ENCODE measurements at places on chromosomes 5 and 9.

DNA sequence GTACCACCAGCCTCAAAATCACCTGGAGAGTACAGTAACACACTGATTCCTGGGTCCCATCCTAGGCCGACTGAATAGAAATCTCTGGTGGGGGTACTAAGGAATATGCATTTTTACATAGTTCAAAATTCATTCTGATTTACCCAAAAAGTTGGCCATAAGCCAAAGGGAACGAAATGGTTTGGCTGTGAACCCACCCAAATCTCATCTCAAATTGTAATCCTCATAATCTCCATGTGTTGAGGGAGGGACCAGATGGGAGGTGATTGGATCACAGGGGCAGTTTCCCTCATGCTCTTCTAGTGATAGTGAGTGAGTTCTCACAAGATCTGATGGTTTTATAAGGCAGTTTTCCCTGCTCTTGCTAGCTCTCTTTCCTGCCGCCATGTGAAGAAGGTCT lies 31.1 kb downstream of the MEGF9 start:
- no peak for DNase-seq

- no peak for DNase-seq
Observed at GRCh38 chr9:80040457-80040856, 468.7 kb downstream of the TLE4 start.

DNA sequence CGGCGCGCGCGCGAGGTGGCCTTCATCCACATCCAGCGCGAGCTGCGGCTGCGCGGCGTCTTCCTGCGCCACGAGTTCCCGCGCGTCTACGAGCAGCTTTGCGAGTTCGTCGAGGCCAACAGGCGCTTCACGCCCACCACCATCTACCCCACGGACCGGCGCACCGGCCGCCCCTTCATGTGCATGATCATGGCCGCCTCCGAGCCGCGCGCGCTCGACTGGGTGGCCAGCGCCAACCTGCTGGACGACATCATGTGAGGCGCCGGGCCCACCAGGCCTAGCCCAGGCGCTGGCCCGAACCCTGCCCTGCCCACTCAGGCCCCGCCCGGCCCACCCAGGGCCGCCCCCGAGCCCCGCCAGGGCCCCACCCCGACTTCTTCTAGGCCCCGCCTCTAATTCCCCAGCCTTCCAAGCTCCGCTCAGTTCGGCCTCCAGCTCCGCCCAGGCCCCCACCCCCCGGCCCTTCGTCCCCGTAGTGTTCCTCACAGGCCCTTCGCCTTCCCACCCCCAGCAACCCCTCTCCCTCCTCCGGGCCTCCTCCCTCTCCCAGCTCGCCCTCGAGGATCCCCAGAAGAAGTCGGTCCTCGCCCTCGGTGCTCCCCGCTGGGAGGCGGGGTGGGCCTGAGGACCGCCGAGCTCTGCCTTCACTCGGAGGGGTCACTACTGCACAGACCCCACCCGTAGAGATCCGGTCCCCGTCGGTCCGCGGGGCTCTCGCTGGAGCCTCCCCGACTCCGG lies 2.0 kb upstream of the PHPT1 start:
- DNase-seq = no peak

GRCh38 chr9:32882705-32883104 lies 99.4 kb downstream of the TMEM215 start:
- no peak for DNase-seq

GRCh38 chr5:138698713-138699112 lies 54.5 kb upstream of the CTNNA1 start:
- DNase-seq = no peak

DNA sequence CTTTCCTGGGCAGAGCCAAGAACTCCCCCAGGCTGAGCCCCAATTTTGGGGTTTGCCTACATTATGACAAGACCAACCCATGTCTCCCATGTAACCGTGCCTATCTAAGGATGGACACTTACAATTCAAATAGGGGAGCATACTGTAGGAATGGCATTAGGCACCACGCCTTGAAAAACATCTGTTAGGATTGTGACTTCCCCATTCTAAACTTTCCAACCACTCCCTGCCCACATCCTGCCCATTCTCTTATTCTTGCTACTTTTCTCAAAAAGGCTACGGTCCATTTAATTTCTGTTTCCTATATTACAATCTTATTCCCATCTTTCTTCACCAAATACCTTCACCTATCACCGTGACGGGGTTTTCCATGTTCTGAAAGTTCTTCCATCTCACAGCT lies 99.2 kb downstream of the LPAR1 start:
- DNase-seq = no peak

GRCh38 chr9:36690412-36691168 lies 117.9 kb downstream of the MELK start:
- no peak for DNase-seq

GRCh38 chr9:113483676-113484257 lies 20.2 kb downstream of the RGS3 start:
- DNase-seq = no peak

DNA sequence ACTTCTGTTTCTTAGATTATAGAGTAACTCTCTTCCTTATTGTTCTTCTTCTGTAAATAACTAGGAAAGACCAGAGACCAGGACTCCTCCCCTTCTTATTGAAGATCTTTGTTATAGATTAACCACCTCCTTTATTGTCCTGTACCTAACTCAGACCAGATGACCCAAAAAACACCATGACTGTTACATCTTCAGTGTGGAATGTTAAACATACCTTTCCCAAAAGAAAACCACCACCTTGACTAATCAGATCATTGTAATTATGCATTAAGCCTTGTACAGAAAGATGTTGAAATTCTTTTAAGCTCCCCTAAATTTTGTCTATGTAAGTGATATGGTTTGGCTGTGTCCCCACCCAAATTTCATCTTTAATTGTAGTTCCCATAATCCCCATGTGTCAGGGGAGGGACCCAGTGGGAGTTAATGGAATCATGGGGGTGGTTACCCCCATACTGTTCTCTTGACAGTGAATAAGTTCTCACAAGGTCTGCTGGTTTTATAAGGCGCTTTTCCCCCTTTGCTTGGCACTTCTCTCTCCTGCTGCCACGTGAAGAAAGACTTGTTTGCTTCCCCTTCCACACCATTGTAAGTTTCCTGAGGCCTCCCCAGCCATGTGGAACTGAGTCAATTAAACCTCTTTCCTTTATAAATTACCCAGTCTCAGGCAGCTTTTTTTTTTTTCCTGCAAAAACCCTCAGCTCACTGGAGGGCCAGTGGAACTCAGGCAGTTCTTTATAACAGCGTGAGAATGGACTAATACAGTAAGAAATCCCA lies 26.3 kb downstream of the ARSB start:
- no peak for DNase-seq

- DNase-seq = no peak
Observed at GRCh38 chr9:92008041-92008440, 58.0 kb upstream of the ROR2 start.

GRCh38 chr9:17503196-17503595 lies 75.7 kb upstream of the SH3GL2 start:
- DNase-seq = no peak

- DNase-seq = no peak
Observed at GRCh38 chr5:15487228-15487627, 12.8 kb upstream of the FBXL7 start.

GRCh38 chr9:134895908-134896833 lies 15.6 kb downstream of the FCN2 start:
- no peak for DNase-seq

GRCh38 chr9:121896545-121896943 lies 196.6 kb downstream of the TTLL11 start:
- DNase-seq = no peak

DNA sequence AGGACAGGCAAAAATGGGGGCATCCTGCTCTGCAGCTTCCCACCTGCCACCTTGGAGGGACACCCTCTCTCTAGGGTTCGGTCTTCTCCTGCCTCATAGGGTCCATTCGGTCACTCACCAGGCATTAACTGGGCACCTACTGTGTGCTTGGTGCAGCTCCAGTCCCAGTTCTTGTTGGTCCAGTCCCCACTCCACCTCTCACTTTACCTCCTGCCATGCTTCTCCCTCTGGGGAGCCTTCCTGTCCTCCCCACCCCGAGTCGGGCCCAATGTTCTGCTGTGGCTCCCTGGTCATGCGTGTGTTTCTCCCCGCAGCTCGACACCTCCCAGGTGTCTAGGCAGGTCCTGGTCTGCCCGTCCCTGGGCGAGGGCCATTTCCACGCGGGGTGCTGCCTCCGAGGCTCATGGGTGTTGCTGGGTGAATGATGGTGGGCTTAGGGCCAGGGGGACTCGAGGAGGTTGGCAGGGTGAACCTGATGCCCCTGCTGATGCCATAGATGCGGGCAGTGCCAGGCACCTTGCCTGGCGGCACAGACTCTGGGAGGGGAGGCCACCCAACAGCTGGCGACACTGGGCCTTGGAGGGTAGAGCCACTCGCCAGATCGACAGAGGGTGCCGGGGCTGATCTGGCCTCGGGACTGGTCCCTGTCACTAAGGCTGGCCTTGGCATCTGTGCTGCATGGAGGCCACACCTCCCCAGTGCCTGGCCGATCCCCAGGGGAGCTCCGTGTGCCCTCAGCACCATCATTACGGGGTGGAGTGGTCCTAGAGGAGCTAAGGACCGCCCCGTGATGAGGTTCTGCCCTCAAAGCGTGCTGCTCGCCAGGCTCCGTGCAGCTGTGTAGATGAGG lies 66.0 kb upstream of the RNU6ATAC start:
- no peak for DNase-seq

- DNase-seq = no peak
Observed at GRCh38 chr5:59123595-59124561, 541.0 kb downstream of the RAB3C start.

DNA sequence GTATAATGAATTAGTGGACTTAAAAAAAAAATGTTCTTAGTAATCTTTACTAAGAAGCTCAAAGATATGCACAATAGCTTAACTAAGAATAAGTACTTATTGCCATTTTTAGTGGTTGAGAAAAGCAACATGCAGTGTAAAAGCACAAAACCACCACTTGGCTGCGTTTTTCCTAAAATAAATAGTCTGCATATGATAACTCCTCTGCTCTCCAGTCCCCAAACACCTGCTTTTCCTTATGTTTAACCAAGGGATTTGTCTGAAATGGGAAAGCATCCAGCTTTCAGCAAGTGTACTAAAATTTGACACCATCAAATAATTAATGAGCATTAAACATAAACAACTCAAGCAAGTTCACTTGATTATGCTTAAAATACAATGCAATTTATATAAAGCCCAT lies 41.4 kb downstream of the PSIP1 start:
- DNase-seq = no peak

GRCh38 chr5:86929123-86929766 lies 311.5 kb downstream of the COX7C start:
- DNase-seq = no peak

DNA sequence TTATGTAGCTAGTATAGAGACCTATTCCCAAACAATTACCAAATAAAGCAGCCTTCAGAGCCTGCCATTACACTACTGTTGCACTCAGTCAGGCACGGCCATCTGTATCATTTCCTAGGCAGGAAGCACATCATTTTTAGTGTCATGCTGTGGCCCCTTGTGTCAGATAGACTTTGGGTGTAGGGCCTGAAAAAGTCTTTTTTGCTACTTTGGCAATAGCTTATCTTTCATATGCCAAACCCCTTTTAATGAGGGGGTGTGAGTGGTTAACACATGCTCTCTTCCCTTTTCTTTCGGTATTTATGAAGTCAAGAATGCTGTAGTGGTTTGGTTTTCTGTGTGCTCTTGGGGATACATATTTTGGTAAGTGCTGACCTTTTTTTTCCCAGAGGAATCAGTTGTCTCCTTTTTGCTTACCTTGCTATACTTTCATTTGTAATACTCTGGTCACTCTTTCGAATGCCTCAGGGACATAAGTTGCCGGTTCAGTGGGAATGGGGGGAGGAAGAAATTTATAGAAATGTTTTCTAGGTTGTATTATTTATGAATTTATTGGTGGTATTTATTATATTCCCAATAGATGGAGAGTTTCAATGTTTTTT lies 209.8 kb downstream of the CSNK1G3 start:
- DNase-seq = no peak

DNA sequence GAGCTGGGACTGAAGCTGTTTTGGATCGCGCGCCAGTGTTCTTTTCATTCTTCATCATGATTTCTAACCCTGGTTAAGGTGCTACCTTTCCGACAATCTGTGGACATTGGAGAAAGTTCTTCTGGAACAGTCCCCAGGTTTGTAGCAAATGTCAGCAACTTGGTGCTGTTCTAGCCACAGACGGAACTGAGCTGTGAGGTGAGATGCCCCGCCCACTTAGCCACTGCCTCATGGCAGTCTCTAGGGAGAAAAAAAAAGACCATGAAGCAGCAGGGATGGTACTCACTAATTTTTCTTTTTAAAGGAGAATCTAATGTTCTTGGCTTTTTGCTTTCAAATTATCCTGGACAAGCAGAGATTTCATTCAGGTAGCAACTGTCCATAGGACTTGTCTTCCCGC lies 72.1 kb upstream of the STK32A start:
- DNase-seq = no peak

DNA sequence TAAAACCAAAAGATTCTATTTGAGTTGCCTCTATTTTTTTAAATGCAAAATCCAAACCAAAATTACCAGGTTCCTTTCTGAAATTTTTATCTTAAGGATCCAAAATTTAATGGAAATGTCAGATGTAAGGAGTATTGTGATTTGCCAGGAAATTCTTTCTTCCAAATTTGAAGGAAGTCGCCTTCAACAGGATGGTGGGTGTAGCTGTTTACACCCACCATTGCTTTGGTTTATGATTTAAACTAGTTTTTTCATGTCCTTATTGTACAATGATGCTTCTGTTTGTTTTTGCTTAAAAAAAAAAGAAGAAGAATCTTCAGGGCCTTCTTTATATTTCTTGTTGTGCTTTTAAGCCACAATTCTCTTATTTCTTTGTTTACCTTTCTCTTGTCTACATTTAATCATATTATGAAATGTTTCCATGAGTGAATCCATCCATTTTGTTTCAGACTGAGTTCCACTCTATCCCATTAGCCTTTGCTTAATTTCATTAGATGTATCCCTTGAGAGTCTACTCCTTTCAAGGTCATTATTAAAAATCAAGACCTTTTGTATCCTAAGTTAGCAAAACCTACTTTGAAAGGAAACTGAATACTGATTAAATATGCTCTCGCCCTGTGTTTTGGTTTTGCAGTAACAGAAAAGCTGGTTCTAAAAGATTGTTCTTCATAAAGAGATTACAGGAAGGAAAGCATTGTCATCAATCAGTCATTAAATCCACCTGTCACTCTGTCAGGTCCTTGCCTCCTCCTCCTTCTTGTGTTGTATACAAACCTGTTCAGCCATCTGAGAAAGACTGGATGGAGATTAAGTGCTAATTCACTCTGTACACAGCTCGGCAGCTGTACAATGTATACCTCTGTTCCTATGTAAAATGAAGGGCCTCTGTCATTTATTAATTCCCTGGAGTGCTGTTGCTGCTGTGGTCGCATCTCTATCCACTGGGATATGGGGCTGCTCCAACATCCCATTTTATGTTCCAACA lies 45.5 kb upstream of the SLC2A8 start:
- no peak for DNase-seq

DNA sequence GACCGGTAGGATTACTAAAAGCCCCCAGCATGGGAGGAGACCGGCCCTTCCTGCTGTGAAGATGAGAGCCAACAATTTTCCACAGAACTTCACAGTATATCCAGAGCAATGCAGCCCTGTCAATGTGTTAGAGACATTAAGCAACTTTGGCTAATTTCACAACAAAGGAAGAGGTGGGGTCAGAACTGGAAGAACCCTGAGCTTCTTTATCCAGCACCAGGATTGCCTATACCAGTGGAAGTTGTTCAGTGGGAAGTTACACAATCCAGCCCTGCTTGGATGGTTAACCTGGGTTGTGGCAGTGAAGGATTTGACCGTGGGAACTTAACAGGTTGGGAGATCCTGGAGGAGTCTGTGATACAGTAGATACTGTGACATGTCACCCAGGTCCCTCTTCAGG lies 197.0 kb downstream of the FBN2 start:
- DNase-seq = no peak
